ENCODE measurements at places on chromosomes 4 and X. TPM values are rescaled to one million over a fixed set of nuclear protein-coding genes. Genes with fewer than 3 reads are reported as not detected.

Gene IQCM
- not detected for total RNA-seq

Gene ANOS1
- total RNA-seq, result 0.98 TPM

Gene ADRA2C
- total RNA-seq, result not detected

Gene UBA6
- 59.7 TPM for total RNA-seq

Gene RENBP
- 7.6 TPM for total RNA-seq

Gene COL25A1
- 9.1 TPM for total RNA-seq

Gene HS6ST2
- 0.10 TPM for total RNA-seq

Gene USP51
- 0.79 TPM for total RNA-seq

Gene RASL11B
- total RNA-seq, result not detected

Gene CLDN34
- not detected for total RNA-seq

Gene PLXNB3
- 3.5 TPM for total RNA-seq

Gene SUPT20HL2
- not detected for total RNA-seq

Gene ALB
- total RNA-seq, result not detected

Gene NEXMIF
- not detected for total RNA-seq

Gene CHST7
- total RNA-seq, result 37.3 TPM

Gene VCX
- not detected for total RNA-seq

Gene CD40LG
- not detected for total RNA-seq

Gene ERVMER34-1
- not detected for total RNA-seq

Gene ZNF330
- total RNA-seq, result 22.9 TPM

Gene XG
- 0.49 TPM for total RNA-seq

Gene PABPC1L2B
- total RNA-seq, result not detected

Gene SSX1
- not detected for total RNA-seq

Gene ZAR1
- not detected for total RNA-seq

Gene TLL1
- total RNA-seq, result 2.7 TPM

Gene TRAM1L1
- 0.89 TPM for total RNA-seq

Gene ARL9
- 0.07 TPM for total RNA-seq

Gene ABCB7
- 22.2 TPM for total RNA-seq

Gene SRPX
- total RNA-seq, result 164 TPM

Gene TMEM150C
- total RNA-seq, result 4.7 TPM

Gene ABRAXAS1
- total RNA-seq, result 11.4 TPM

Gene PGK1
- total RNA-seq, result 294 TPM

Gene COL4A6
- 1.1 TPM for total RNA-seq

Gene GAK
- 146 TPM for total RNA-seq

Gene IL1RAPL2
- total RNA-seq, result not detected

Gene GPM6B
- total RNA-seq, result 0.25 TPM

Gene CSN1S1
- total RNA-seq, result not detected

Gene HTN1
- 6.1 TPM for total RNA-seq

Gene CSAG3
- total RNA-seq, result not detected

Gene HHIP
- 52.4 TPM for total RNA-seq

Gene LAGE3
- total RNA-seq, result 39.2 TPM

Gene DCAF12L1
- total RNA-seq, result 0.07 TPM

Gene ZCCHC18
- 1.5 TPM for total RNA-seq
